ENCODE measurements at places on chromosomes 12 and 14. TPM values are rescaled to one million over a fixed set of nuclear protein-coding genes. Genes with fewer than 3 reads are reported as not detected.

GRIP1 gene
- total RNA-seq: 29.3 TPM

IL22 gene
- not detected for total RNA-seq

LRP1-AS gene
- total RNA-seq: not detected

ELK3 gene
- 12.8 TPM for total RNA-seq

PTHLH gene
- total RNA-seq: 200 TPM

LALBA gene
- total RNA-seq: not detected

POU6F1 gene
- 2.6 TPM for total RNA-seq

KRT73 gene
- not detected for total RNA-seq

SERPINA9 gene
- total RNA-seq: not detected

RNF212B gene
- total RNA-seq: not detected

NEUROD4 gene
- not detected for total RNA-seq

OR10G2 gene
- not detected for total RNA-seq

PTPN11 gene
- total RNA-seq: 108 TPM

DNA sequence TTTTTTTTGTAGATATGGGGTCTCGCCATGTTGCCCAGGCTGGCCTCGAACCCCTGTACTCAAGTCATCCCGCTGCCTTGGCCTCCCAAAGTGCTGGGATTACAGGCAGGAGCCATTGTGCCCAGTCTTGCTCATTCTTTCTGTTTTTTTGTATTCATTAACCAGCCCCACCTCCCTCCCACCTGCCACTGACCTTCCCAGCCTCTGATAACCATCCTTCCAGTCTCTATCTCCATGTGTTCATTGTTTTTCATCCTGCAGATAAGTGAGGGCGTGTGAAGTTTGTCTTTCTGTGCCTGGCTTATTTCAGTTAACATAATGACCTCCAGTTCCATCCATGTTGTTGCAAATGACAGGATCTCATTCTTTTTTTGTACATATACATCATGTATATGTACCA, 19.0 kb downstream of the MYL2 start:
- no peak for DNase-seq

DNA sequence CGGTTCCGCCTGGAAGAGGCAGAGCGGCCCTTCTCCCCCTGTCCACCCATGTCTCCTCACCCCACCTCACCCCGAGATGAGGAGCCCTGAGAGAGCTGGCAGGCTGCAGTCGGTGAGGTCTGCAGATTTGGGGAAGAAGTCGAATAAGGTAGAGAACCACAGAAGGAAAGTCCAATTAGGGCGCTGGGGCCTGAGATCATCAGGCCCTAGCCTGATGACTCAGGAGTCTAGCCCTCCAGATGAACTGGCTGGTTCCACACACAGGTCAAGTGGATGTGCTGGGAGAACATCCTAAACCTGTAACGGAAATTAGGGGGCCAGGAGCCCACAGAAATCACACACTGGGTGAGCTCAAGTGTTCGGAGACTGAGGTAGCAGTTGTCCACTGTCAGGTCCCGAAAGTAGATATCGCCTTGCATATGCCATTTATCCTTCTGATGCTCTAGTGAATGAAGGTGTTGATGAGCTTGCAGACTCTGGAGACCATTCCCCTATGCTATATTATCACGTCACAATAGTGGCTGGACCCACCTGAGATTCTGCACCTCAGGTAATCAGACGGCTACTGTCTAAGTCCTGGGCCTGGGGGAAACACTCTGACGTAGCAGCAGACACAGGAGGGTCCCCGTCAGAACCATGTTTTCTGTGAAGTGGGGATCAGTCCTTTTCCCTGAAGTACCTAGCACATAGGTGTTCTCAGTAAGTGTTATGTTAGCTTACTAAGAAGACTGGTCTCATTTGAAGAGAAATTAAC, 886 bp upstream of the METTL17 start:
- DNase-seq: no peak

- DNase-seq: no peak
Observed at GRCh38 chr12:82919388-82920054, 232.8 kb downstream of the TMTC2 start.

- DNase-seq: no peak
Observed at GRCh38 chr12:113466454-113467141, 5.1 kb downstream of the LHX5 start.

- DNase-seq: peak; percentile 37
Observed at GRCh38 chr12:66188584-66189485, at the start of gene IRAK3. Gene IRAK3, plus strand, starts transcription at chr12:66189214. Its CDS starts 86 bp downstream, at chr12:66189300.

GRCh38 chr14:100591453-100592371, 4.5 kb upstream of the BEGAIN start:
- DNase-seq: no peak

DNA sequence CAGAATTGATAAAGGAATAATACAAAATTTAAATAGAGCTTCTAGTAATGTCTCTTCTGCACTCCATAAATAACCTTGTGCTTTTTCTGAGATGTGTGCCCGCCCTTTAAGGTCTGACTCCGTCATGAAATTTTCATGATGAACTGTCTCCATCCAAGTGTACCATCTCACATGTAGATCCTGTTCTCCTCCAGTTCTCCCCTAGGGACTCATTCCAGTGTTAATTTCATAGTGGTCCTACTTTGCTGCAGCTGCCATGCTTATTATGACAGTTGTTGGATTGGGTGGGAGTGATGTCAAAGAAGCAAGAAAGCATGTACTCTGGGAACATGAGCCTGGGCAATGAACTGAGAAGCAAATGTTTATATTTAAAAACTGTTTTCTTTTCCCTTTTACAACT, 442.5 kb upstream of the PDE3A start:
- DNase-seq: no peak

GRCh38 chr14:105322791-105323556, 8.4 kb downstream of the PACS2 start:
- DNase-seq: no peak

GRCh38 chr12:3229577-3229976, 152.4 kb downstream of the TSPAN9 start:
- no peak for DNase-seq

DNA sequence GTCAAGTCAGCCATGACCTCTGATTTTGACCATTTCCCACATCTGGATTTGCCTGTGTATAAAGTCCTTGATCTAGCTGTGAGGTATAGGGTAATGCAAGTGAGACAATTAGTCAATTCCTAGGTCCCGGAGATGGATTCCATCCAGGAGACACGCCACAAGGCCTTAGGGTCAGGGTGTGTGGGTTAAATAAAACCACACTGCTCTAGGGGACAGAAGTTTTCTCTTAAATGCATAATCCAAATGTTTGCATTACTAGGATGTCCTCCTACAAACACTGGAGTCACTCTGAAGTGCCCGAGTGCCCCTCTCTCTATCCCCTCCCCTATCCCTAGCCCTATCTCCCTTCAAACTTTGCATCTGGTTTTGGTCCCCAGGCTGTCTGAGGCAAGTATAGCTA, 26.8 kb downstream of the LRIG3 start:
- no peak for DNase-seq

- DNase-seq: peak; percentile 99
Observed at GRCh38 chr12:89768586-89769482, 60.2 kb upstream of the ATP2B1 start.

DNA sequence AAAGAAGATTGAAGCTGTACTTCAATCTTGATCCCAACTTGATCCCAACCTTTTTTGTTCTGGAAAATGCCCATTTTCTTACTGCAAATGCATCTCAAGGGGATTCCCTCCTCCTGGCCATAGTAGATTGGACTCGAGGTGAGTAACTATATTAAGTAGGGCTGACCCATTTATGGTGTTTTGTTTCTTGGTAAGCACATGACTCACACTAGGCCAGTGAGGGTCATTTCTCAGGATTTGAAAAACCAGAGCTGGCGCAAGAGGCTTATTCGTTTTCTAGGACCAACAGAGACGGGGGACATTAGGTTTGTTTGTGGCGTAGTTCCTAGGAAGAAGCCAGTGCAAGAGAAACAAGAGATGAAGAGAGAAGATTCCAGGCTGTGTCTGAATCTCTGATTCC, 51.4 kb downstream of the MRPL42 start:
- DNase-seq: no peak

DNA sequence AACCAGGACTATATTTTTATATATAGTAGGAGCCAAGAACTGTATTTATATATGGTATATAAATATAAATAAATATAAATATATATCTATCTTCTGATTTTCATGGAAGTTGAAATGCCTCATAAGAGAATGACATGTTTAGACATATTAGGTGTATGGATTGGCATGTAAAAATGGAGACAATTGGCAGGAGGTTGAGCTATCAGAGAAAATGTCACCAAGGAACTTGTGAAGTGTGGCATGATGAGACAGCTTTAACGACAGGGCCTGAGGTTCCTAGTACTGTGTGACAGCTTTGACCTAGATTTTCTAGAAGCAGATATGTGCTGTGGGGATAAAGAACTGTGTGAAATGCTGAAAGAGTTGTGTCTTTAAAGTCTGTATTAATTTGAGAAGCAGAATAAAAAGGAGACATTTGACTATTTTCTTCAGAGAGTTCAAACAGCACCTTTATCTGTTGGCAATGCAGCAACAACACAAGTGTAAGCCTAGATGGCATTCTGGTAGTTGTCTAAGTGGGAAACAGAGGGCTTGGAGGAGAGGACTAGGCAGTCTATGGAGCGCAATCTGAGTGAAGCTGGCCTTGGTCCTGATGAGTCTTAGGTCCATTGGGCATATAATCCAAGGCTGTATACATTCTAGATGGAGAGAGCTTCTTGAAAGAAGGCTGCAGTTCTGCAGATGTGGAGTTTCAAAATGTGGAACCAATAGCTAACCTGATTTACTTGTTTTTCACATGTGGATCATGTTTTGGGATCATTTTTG, 47.7 kb upstream of the MDGA2 start:
- DNase-seq: no peak

DNA sequence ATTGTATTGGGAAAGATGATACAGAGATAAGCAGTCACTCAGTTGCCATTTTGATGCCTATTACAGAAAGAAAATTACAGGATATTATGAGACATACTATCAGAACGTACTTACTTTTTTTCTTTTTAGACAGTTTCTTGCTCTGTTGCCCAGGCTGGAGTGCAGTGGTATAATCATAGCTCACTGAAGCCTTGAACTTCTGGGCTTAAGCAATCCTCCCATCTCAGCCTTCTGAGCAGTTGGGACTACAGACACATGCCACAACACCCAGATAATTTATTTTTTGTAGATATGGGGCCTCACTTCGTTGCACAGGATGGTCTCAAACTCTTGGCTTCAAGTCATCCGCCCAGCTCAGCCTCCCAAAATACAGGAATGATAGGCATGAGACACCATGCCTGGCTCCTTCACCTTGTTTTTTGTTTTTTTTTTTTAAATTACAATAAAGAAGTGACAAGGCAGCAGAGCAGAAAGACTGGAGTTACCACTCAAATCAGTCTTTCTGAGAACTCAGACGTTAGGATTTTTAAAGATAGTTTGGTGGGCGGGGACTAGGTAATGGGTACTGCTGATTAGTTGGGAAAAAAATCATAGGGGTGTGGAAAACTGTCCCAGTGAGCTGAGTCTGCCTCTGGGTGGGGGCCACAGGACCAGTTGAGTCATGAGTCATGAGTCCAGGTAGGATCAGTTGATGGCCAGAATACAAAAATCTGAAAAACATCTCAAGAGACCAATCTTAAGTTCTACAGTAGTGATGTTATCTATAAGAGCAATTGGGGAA, 11.5 kb upstream of the CPM start:
- DNase-seq: no peak

- DNase-seq: no peak
Observed at GRCh38 chr14:91289464-91289863, 45.0 kb upstream of the GPR68 start.

GRCh38 chr14:78029601-78030372, 140.4 kb upstream of the NRXN3 start:
- DNase-seq: no peak

- DNase-seq: no peak
Observed at GRCh38 chr14:58779376-58779775, 141.6 kb downstream of the DACT1 start.

- DNase-seq: no peak
Observed at GRCh38 chr12:53207042-53207441, at the start of gene ITGB7. Gene ITGB7, minus strand, starts transcription at chr12:53207251. Its CDS starts 6,808 bp downstream, at chr12:53200443.

GRCh38 chr14:52370406-52370935, 56.4 kb downstream of the PTGER2 start:
- DNase-seq: peak; percentile 91

GRCh38 chr12:105935981-105936380, 202.8 kb downstream of the NUAK1 start:
- peak; percentile 71 for DNase-seq

GRCh38 chr12:116143909-116144308, 133.6 kb downstream of the MED13L start:
- peak; percentile 54 for DNase-seq

GRCh38 chr14:27278341-27278740, 680.5 kb upstream of the NOVA1 start:
- DNase-seq: no peak

GRCh38 chr12:31507966-31508365, 83.0 kb downstream of the DENND5B start:
- DNase-seq: peak; percentile 49

- no peak for DNase-seq
Observed at GRCh38 chr12:130017591-130018449, 114.0 kb upstream of the TMEM132D start.

DNA sequence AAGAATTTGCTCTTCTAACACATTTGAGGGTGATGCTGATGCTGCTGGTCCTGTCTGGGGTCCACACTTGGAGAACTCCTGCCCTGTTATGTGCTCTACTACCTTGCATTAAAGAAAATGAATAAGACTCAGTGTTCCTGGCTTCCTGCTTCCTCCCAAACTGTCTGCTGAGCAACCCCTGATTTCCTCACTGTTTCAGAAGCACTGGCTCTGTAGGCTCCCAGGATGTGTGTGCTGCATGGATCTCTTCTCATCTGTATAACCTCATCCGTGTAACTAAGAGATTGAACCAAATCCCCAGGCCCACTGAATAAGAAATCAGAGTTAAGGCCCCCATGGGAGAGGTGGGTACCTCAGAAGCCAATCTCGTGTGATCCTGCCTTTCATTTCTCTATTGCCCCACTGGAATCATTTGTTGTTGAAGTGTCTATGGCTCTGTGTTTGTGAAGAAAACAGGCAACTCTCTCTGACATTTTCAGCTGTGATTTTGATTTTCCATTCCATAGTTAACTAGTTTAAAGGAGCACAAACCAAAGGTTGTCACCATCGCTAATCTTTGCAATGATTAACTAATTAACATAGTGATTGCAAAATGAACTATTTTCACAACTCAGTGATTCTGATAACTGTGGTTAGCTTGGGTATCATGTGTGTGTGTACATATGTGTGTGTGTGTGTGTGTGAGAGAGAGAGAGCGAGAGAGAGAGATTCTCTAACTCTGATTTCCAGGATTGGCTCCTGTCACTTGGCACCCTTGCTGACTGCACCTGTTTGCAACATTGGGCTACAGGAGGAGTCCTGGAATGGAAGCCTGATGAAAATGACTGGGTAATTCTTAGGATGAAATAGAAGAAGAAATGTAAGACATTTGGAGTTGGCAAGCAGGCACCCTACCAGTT, 196.2 kb downstream of the SLC38A4 start:
- DNase-seq: no peak

- no peak for DNase-seq
Observed at GRCh38 chr12:109255377-109255776, 53.7 kb downstream of the FOXN4 start.

- peak; percentile 93 for DNase-seq
Observed at GRCh38 chr12:75641031-75641780, 129.8 kb upstream of the KRR1 start.

- peak; percentile 34 for DNase-seq
Observed at GRCh38 chr12:103930787-103931735, 851 bp downstream of the HSP90B1 start.

- DNase-seq: no peak
Observed at GRCh38 chr14:29930283-29930682, 2.6 kb upstream of the PRKD1 start.
